ENCODE measurements at places on chromosomes 5 and 9.

GRCh38 chr9:4196376-4196775, 103.5 kb downstream of the GLIS3 start:
- no peak for DNase-seq

DNA sequence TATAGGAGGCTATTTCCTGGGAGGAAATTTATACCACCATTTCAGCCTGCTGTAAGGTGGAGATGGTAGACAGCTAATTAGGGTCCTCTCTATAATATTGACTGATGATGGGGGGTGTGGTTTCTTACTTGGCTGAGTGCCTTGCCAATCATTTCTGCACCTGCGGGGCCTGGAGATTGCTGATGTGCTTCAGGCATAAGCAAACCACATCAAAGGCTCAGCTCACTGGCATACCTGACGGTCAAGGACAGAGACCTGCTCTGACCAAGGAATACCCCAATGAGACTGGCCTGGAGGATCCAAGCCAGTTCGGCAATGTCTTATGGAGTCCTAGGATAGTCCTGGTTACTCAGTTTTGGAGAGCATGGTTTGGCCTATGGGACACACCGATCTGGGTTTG, 29.5 kb downstream of the ANKH start:
- DNase-seq: no peak

GRCh38 chr5:108507631-108508030, 125.7 kb upstream of the FBXL17 start:
- no peak for DNase-seq

GRCh38 chr9:22308177-22308576, 138.4 kb upstream of the DMRTA1 start:
- no peak for DNase-seq

- DNase-seq: no peak
Observed at GRCh38 chr5:178349625-178350353, 117.2 kb upstream of the PHYKPL start.

DNA sequence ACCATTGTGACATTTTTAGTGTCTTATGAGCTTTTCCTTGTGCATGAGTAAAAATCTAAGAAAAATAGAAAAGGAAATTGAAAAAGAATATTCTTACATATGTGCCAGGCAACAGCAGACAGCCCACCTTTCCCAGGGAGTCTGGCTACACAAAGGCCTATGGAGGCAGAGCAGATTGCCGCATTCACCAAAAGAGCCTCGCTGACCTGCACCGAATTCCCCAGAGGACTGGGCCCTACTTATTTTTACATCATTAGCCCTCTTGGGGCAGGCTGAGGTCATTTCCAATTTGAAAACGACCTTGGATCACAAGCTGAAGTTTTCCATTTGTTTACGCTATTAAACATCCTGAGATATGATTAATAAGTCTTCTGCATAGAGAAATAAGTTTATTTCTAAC, 66.2 kb upstream of the WDR41 start:
- DNase-seq: no peak

DNA sequence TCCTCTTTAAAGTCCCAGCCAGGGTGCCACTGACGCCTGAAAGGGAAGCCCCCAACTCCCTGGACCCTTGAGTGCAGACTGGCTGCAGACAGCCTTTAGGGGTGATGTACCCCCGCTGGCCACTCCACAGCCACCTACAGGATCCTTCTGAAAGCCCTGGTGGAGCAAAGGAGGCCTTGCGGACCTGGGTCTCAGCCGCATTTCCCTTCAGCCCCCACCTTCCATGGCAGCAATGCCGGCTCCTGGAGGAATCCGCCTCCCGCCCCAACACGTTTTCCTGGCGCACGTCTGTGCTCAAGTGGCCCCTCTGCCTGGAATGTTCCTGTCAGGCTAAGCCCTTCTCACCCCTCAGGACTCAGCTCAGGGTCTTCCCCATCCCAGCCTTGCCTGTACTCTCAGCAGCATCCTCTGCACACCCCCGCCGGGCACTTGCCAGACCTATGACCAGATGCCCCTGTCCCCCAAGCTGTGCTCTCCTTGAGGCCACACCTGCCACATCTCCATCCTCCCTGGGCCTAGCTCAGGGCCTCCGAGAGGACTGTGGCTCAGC, 134.1 kb upstream of the RAPGEF1 start:
- no peak for DNase-seq

- DNase-seq: no peak
Observed at GRCh38 chr5:100965291-100965690, 62.2 kb upstream of the ST8SIA4 start.
